ENCODE measurements at places on chromosomes 4 and X.

- DNase-seq, result no peak
Measured at GRCh38 chr4:79862821-79863220, 210.2 kb downstream of the ANTXR2 start.

- DNase-seq, result no peak
Measured at GRCh38 chrX:84224741-84225140, 36.7 kb upstream of the RPS6KA6 start.

GRCh38 chr4:3805731-3806130 is 39.5 kb downstream of the ADRA2C start:
- no peak for DNase-seq

DNA sequence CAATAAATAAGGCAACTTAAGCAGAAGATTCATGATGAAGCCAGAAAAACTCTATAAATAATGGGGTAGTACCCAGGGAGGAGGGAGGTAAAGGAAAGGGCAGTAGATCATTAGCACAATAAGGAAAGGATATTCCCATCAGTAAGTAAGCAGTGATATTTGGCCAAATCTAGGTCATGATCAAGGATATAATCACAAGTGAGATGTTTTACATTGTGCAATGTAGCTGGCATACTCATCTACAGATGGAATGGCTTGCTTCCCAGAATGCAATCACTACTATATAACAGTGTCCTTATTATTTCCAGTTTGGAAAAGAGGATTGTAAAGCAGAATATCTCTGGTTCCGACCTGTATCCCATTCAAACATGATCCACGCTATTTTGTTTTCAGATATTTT is 483.4 kb downstream of the RPA4 start:
- DNase-seq, result no peak

- DNase-seq, result no peak
Measured at GRCh38 chr4:47372561-47372960, 90.9 kb downstream of the COMMD8 start.
